NCI-H1436 (cell line): ENCODE measurements at places on chromosomes 1 and 21.
A peak's percentile ranks its signal among the peaks of the same experiment; 100 is the strongest.

- DNase-seq, result no peak
Observed at GRCh38 chr1:226411619-226412018, 3.7 kb upstream of the PARP1 start.

DNA sequence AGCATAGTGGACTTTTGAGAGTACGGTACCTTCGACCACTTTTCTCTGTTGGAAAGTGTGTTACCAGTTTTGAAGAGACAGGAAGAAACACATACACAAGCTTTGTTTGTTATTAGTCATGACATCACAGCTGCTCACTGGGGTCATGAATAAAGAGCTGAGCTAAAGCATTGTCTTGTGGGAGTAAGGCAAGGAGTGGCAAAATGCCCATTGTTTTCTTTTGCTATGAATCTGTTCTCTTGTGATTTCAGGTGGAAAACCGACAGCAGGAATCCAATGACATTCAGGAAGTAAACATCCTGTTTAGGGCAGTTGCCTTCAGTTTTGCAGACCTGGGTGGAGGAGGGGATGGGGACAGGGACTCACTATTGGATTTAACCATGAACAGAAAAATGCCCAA is 66.2 kb downstream of the RGL1 start:
- no peak for DNase-seq

DNA sequence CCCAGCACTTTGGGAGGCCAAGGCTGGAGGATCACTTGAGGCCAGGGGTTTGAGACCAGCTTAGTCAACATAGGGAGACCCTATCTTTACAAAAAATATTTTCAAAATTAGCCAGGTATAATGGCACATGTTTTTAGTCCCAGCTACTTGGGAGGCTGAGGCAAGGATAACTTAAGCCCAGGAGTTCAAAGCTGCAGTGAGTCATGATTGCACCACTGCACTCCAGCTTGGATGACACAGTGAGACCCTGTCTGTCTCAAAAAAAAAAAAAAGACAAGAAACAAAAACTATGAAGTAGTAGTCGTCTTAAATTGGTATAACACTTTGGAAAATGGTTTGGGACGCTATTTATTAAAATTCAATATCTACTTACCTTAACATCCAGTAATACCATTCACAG is 7.7 kb downstream of the AIM2 start:
- DNase-seq, result no peak

GRCh38 chr1:47991187-47991586 is 6.0 kb downstream of the TRABD2B start:
- no peak for DNase-seq

- peak; percentile 64 for DNase-seq
Observed at GRCh38 chr1:16048573-16049189, 5.1 kb downstream of the CLCNKB start.

DNA sequence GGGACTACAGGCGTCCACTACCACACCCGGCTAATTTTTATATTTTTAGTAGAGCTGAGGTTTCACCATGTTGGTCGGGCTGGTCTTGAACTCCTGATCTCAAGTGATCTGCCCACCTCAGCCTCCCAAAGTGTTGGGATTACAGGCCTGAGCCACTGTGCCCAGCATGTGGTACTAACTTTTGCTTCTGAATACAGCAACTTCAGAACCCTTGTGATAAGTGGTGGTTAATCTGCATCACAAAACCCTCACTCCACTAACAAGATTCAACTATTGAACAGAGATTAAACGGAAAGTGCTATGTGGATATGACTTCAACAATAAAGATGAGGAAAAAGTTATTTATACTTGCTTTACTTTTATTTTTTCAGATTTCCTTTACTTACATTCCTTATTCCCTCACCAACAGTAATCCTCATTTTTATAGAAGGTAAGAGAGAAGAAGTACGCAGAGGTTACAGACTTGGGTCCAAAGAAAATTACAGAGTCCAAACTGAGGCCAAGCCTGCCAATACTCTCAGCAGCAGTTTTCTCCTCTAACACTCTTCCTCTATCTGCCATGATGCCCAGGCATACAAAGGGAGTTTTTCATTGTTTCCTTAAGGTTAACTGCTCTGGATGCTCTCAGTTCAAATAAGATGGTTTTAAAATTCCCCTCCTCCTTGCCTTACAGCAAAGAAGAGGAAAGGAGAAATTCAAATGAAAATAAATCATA is 44.3 kb downstream of the SLC16A1 start:
- DNase-seq, result no peak

DNA sequence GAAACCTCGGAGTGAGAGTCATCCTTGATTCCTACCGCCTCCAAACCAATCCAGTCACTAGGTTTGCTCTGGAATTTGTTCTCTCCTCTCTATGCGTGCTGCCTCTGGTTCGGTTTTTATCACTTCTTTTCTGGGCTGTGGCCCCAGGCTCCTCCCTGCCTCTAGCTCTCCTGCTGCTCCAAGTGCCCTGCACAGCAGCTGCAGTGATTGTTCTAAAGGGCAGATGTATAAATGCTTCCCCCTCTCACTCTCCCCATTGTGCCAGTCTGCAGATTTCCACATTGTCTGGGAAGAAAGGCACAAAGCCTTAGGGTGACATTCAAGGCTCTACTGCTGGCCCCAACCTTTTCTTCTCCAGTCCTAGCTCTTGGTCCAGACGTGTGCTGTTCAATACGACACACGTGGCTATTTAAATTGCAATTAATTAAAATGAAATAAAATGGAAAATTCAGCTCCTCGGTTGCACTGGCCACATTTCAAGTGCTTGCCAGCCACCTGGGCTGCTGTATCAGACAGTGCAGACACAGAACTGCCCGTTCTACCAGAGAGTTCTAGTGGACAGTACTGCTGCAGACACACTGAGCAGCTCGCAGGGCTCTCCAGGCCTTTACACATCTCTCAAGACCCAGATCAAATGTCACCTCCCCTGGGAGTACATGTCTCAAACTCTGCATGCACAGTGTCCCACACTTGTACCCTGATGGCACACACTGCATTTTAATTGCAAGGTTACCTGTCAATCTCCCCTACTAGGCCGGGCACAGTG is 12.4 kb downstream of the TRIM62 start:
- no peak for DNase-seq

GRCh38 chr1:236163463-236164153 is 21.3 kb downstream of the GPR137B start:
- DNase-seq, result no peak

DNA sequence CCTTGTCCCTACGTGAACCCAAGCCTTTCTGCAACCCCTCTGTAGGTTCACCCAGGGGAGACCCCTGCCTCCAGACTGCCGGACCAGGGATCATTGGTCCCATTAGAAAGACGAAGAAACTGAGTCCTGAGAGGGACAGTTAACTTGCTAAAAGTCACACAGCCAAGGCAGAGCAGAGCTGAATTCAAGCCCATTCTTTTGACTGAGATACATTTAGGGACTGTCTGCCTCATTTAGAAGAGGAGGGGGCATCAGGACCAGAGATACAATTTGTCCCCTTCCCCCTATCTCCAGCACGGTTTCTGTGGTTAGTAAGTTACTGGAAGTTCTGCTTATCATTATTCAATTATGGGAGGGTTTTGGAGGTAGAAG is 19.1 kb downstream of the KCNQ4 start:
- DNase-seq, result no peak

- no peak for DNase-seq
Observed at GRCh38 chr1:7558481-7558880, 212.6 kb upstream of the VAMP3 start.

- DNase-seq, result peak; percentile 69
Observed at GRCh38 chr1:226428791-226429461, 21.0 kb upstream of the PARP1 start.

DNA sequence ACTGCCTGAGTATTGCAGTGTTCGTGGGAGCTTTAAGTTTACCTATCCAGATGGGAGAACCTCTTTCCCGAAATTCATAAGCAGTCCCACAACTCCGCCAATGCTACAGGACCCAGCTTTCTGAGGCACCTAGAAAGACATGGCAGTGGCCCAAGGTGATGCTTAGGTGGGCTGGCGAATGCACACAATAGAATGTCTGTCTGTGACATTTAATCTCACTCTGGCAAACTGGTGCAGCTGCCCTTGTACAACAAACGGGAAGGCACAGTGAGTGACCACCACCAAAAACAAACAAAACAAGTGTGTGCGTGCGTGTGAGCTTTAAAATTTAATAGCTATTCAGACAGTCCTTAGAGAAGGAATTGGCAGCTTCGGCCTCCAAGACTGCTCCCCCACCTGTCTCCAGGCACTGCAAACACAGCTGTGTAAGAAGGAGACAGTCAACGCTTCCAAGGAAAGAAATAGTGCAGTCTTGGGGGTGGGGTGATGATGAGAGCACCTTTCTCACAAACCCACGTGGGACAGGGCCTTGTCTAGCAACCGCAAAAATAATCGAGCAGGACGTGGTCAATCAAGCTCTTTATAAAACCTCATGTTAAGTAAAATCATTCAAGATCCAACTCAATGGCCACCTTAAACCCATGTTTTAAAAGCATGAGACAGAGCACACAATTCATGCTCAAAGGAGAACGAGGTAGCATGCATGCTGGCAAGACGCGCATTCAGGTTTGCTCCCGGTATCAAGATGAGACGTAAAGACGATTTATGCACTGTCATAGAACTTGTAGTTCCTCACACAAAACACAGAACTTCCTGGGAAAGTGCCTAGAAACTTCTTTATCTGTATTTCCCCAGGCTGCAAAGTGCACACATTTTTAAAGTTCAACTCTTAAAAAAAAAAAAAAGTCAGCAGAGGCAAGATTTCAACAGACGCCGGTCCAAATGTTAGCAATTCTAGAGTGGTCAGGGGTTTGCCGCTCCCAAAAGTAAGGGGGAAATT is 84.1 kb downstream of the TM2D1 start:
- no peak for DNase-seq

- no peak for DNase-seq
Observed at GRCh38 chr1:196651637-196652215, at the start of gene CFH. CFH (plus strand) TSS chr1:196652043; CDS start chr1:196652118, 75 bp downstream.

- DNase-seq, result no peak
Observed at GRCh38 chr1:174791863-174792262, 207.9 kb upstream of the CACYBP start.

DNA sequence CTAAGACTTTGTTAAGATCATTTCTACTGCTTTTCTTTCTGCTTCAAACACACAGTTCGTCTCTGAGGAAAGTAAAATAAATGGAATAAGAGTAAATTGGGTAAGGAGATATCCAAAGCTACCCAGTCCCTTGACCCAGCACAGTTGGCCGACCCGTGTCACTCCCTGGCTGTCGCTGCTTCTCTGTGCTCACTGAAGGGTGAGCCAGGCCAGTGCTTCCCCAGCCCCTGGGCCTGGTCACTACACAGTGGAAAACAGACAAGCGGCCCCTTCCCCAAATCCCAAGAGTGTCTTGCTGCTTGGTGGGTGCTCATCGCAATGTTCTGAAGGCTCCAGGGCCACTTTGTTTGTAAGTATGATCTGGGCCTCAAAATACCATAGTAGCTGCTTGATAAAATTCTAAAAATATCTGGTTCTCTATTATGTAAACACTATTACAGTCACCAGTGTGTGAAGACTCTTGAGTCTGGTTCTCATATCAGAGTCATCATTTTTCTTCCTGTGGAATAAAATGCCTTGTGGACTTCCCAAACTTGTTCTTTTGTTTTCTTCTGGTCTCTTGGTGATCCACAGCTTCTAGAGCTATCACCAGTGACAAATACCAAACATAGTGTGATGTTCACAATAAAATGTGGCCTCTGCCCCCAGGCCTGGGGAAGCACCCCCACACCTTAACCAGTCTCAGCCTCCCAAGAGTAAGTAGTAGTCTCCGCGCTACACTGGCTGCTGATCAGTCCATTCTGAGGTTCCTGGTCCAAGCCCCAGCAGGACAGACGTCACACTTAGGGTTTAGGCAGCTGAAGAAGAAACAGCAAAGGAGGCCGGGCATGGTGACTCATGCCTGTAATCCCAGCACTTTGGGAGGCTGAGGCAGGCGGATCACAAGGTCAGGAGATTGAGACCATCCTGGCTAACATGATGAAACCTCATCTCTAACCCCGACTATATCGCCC is 106.2 kb downstream of the DHRS3 start:
- DNase-seq, result no peak

DNA sequence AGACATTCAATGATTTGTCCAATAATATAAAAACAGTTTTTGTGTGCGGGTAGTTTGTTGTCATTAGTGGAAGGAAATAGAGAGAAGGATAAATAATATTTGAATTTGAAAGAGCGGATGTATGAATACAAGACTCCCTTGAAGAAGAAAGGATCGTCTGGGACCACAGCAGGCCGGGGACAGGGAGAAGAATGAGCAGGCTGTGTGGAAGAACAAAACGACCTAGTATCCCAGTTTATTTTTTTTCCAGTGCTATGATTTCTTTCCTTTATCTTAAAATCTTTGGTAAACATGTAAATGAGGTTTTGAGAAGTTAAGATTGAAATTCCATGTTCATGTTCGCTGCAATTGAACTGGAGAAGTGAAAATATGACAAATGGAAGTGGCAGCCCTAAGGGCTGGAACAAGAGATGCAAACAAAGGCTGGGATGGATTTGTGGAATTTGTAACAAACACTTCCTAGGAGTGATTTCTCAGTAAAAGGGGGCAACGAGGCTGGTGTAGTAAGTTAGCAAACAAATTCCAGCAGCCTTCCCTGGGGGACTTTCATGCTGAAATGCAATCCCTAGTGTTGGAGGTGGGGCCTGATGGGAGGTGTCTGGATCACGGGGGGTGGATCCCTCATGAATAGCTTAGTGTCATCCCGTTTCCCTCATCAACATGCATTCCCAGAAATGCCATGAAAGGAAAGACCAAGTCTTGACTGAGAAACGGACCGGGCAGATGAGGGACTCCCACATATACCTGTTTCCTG is 10.2 kb upstream of the IFI16 start:
- DNase-seq, result no peak

GRCh38 chr1:159927211-159927848 is 2.0 kb upstream of the TAGLN2 start:
- no peak for DNase-seq

DNA sequence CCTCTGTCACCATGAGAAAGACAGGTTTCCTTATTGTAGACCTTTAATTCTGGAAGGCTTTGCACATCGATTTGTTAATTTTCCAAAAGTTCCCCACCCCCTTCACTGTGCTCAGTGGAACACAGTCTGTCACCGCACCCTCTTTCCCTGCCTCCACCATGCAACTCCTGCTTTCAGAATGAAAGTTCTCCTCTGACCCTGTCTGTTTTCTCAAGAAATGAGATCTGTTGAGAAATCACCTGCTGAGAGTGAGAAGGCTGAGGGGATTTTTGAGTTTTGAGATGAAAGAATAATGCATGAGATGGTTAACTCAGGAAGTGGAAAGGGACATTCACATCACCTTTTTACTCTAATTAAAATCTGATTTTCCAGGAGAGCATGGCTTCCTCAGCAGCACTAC is 99.6 kb downstream of the CYYR1 start:
- no peak for DNase-seq
